ENCODE measurements at places on chromosomes 2 and 18.

DNA sequence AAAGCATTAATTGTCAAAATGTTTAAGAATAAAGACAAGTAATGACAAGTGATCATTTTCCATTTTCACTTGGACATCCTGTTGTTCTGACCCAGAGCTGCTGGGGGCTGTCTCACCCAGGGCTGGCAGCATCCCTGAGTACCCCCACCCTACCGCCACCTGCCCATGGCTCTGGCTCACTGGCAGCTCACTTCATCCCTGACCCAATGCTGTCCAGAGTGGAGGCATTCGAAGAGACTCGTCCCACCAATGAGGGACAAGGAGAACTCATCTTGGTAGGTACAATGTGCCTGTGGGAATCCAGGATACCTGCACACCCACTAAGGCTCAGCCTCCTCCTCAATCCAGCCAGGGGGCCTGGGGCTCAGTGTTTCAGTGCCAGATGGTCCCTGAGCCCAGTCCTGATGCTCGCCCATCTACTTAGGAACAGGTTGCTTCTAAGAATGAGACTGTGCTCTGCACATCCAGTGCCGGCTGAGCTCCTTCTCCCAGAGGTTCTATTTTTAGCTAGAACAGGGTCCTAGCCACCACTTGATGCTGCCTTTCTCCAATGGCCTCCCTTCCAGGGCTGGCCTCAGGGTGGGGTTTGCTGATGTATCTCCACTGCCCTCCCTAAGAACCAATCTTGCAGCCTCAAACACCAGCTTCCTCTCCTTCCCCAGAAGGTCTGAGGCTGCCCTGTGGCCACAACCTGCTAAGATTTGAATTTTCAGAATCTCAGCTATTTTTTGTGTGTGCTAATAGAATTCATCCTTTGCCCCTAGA, 53.7 kb downstream of the ADD2 start:
- no peak for DNase-seq

DNA sequence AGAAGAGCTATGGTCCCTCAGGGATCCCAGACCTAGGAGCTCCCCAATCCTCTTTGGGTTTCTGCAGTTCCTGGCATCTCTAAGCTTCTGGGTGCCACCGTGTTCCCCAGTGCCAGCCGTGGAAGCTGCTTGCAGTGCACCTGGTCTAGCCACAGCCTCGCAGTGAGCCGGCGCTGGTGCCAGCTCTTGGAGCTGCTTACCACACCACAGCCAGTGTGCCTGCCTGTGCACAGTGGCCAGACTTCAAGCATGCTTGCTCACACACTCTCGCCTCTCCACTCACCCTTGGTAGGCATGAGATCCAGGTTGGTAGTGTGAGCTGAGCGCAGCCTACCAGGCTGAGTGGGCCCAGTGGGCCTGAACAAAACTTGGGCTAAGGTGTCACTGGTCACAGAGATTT, 971.9 kb downstream of the DCDC2C start:
- DNase-seq, result no peak

GRCh38 chr2:48771241-48772014, 15.9 kb upstream of the LHCGR start:
- no peak for DNase-seq

DNA sequence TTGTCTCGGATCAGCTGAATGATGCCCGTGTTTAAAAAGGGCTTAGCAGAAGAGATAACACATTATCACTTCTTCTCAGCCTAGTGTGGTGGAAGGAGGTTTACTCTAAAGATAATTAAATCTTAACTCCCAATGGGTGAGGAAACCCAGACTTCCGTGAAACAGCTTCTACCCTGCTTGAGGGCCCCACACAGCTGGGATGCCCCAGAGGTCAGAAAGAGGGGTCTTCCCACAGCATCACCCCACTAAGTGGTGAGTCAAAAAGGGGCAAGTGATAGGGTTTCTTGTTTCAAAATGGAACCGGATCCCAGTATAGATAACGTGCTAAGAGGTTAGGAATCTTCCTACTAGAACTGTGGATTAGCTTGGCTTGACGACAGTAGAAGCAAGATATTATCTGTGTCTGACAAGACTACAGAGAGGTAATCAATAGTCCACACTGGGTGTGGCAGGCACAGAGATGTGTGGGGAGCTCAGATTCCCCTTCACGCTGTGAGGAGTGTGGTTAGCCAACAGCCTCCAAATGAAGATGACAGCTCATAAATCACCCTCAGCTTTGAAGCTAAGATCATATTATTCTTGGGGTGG, 129.6 kb upstream of the COPS8 start:
- no peak for DNase-seq

DNA sequence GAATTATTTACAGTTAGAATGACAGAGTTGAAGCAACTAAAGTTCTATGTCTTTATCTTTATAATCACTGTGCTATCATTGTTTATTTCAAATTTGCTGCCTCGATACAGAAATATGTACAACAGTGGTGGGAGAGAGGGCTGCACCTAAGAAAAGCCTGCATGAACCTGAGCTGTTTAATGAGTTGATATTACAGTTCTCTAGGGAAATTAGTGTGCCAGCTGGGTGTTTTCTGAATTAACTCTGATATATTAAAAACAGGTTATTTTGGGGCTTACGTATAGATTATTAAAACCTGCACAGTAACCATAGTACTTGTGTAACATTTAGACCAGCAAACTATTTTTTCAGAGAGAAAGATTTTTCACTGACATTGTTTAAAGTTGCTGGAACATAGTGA, 750.5 kb upstream of the DDX18 start:
- no peak for DNase-seq

DNA sequence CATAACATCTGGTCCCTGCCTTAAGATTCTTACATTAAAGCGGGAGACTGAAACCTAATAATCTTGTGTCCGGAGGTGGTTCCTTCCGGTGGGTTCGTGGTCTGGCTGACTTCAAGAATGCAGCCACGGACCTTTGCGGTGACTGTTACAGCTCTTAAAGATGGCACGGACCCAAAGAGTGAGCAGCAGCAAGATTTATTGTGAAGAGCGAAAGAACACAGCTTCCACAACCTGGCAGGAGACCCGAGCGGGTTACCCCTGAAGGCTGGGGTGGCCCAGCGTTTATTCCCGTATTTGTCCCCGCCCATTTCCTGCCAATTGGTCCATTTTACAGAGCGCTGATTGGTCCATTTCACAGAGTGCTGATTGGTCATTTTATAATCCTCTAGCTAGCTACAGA, 122.3 kb upstream of the SIX2 start:
- DNase-seq, result no peak

DNA sequence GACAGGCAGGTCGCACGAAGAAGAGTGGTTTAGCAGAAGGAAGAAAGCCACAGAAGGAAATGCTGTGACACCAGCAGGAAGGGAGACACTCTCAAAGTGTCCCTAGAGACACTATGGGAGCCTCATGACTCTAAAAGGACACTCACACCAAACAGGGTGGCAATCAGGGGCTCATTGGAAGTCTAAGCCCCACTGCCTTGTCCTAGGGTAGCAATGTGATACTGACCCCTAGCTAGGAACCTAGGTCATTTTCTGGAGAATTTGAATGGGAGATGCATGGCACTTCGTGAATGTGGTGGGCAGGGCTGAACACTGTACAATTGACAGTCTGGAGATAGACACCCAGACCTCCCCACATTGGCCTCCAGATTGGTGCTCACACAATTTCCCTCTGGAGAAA, 385.0 kb downstream of the EIPR1 start:
- no peak for DNase-seq

DNA sequence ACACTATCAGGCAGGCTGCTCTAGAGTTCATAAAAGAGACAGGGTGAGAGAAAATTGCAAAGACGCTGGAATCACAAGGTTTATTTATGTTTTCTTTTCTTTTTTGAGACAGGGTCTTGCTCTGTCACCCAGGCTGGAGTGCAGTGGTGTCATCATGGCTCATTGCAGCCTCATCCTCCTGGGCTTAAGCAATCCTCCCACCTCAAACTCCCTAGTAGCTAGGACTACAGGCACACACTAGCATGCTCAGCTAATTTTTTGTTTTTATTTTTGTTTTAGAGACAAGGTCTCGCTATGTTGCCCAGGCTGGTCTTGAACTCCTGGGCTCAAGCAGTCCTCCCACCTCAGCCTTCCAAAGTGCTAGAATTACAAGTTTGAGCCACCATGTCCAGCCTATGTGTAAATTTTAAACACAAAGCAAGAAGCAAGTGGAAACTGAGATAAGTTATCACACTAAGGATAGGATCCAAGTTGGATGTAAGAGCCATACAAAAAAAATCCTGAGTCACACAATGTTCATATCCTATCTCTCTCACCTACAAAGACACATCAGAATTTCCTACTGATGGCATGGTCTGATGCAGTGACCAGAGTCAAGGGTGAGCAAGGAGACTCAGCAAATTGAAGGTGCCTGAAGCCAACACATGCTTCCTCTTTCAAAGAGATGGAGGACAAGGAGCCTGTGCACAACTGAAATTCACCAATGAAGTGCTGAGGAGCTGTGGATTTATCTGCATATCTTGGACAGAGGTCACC, 31.4 kb downstream of the MYL12B start:
- DNase-seq, result no peak

DNA sequence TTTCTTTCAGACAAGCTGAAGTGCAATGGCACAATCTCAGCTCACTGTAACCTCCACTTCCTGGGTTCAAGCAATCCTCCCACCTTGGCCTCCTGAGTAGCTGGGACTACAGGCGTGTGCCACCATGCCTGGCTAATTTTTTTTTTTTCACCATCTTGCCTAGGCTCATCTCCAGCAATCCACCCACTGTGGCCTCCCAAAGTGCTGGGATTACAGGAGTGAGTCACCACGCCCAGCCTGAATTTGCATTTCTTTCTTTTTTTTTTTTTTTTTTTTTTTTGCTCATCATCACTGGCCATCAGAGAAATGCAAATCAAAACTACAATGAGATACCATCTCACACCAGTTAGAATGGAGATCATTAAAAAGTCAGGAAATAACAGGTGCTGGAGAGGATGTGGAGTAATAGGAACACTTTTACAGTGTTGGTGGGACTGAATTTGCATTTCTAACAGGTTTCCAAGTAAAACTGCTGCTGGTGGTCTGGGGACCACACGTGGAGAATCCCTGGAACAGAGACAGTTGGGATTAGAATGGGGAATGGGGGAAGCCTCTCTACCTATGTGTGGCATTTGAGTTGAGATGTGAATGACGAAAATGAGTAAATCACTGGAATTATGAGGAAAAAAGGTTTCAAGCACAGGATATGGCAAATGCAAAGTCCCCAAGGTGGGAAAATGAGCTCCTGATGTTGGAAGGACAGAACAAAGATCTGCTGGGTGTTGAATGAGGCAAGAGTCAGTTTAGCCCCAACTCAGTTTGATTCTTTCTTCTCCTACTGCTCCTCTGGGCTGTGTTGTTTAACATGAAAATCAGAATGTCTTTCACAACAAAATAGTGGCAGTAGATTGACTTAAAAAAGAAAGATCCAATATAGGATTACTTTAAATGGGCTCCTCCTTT, 88.8 kb upstream of the MAP4K4 start:
- no peak for DNase-seq

DNA sequence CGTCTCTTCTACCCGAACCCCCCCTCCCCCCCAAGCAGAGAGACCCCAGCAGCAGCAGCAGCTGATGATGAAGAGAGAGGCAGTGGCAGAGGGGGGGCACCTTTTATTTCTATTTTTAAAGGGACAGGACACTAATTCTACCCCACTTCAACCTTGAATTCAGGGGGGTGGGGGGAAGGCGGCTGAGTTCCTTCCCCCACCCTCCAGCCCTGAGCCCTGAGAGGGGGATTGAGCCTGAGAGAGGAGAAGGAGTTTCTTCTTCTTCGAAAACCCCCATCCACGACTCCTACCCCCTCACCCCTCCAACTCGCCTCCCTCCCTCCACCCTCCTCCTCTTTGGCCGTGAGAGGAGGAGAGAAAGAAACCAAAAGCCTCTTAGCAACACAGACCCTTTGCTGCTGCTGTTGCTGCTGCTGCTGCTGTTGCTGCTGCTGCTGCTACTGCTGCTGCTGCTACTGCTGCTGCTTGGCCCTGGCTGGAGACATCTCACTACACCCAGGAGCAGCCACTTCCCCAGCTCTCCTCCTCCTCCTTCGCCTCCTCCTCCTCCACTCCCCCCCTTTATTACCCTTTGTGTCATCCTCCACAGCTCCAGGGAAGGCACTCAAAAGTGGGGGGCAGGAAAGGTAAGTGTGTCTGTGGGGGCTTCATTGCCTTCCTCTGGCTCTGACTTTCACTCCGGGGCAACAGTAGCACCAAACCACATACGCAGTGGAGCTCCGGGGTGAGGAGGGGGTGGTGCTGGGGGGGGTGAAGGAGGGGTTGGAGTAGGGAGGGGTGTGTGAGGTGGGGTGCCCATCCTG, at the start of gene MBD5:
TSS of gene MBD5 (plus strand) at position 33 of the 803 bp plus-strand sequence.
- DNase-seq, result peak; percentile 55

GRCh38 chr2:189350540-189351209, 90.6 kb upstream of the WDR75 start:
- peak; percentile 99 for DNase-seq

GRCh38 chr2:149808556-149808955, 221.0 kb upstream of the MMADHC start:
- DNase-seq, result peak; percentile 55

GRCh38 chr2:204715361-204715760, 170.1 kb downstream of the PARD3B start:
- peak; percentile 51 for DNase-seq

DNA sequence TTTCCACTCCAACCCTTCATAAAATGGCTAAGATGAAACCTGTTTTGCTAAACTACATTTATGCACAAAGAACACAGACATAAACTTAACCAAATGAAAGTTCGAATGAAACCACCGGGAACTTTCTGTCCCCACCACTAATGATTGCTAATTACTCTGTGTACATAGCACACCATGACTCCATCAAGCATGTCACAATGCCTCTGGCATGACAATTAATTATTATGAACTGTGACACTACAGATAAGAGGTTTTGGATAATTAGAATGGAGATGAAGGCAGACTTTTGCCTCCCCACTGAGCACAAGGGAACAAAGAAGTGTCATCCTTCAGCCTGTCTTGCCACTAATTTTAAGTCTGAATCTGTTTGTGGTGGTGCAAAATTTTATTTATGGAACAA, 1.5 kb downstream of the DAPL1 start:
- no peak for DNase-seq

DNA sequence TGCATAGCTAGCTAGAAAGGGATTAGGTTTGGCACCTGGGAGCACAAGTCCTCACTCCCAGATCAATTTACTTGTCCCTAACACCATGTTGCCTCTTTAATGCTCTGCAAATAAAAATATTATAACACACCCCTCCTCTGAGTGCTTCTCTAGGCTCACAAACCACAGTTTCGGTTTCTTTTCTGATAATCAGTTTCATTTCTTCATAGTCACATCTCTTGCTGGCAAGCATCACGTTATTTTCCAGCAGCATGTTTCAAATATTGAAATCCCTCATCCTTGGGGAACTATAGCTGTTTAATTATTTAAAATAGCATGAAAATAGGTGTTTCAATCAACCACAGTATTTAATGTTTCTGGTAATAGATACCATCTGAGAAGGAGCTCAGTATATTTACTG, 13.9 kb upstream of the SMCHD1 start:
- no peak for DNase-seq
